ENCODE measurements at places on chromosomes 4 and X.
A peak's percentile ranks its signal among the peaks of the same experiment; 100 is the strongest.

- no peak for DNase-seq
Measured at GRCh38 chrX:128436397-128437103, 384.3 kb upstream of the ACTRT1 start.

- peak; percentile 73 for DNase-seq
Measured at GRCh38 chr4:617644-618641, 7.4 kb upstream of the PDE6B start.

GRCh38 chr4:56684320-56685050 is 3.4 kb upstream of the HOPX start:
- no peak for DNase-seq

DNA sequence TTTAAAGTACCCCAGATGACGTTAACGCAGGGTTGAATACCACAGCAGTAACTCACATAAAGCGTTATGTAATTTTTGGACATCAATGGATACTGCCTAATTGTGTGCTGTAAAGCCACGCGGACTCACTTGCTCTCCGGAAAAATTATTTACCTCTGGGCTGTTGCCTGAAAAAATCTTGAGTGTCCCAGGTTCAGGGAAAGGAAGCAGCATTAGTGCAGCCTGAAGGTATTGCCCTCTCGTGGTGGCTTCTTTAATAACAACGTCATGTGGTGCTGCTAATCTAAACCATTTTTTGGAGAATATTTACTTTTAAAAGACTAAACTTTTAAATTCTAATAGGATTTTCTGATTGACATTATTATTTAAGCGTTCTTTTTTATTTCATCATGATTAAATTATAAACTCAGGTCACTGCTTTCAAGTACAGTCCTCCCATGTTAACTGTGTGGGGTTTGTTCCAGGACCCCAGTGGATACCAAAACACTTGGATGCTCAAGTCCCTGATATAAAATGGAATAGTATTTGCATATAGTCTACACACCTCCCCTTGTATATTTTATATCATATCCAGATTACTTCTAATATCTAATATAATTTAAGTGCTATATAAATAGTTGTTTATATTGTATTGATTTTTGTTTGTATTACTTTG is 384.8 kb downstream of the FAM133A start:
- peak; percentile 34 for DNase-seq

- DNase-seq = no peak
Measured at GRCh38 chr4:161991811-161992210, 172.0 kb downstream of the FSTL5 start.

- DNase-seq = no peak
Measured at GRCh38 chr4:88027611-88028608, 20.5 kb downstream of the PKD2 start.

DNA sequence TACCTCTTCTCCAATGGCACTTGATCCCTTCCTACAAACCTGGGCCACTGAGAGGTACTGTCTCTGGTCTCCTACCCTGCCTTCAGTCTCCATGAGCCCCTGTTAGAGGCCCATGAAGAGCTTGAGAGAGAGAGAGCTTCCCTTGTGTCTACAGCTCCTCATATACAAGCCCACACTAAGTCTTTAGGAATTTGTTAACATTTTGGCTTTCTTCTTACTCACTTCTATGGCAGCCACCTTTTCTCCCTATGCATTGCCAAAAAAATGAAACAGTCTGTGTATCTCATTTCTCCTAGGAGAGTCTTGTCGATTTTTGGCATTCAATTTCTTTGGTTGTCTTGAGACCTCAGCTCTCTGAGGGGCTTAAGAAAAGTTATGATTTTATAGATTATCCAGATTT is 90.9 kb upstream of the LNX1 start:
- no peak for DNase-seq

GRCh38 chr4:108884596-108884995 is 121.7 kb upstream of the ETNPPL start:
- no peak for DNase-seq

DNA sequence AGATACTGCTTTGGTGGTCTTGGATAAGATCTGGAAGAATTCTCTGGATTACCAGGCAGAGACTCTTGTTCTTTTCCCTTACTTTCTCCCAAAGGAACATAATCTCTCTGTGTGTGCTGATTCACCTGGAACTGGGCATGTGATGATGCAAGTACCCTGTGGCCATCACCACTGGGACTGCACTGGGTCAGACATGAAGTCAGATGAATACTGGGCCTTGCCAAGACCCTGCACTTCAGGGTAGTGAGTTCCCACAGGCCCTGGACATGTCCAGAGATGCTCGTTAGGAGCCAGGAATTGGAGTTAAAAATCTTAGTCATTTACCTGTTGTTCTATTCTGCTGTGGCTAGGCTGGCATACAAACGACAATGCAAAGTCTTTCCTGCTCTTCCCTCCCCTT is 290.1 kb upstream of the BMP3 start:
- DNase-seq = no peak

DNA sequence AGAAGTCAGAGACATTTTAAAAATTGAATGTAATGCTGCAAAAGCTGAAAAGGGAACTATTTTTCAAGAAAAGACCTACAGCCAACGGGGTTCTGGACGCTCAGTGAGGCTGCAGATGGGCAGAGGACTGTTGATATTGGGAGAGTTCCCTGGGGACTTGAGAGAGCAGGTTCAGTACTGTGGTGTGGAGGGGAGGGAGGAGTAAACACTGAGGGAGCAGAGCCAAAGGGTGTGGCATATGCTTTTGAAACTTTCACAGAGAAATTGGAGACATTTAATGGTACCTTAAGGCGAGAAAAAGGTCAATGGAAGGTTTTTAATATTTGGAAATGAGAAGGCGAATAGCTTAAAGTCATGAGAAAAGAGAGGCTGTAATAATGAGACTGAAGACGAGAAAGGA is 62.2 kb upstream of the GPM6A start:
- DNase-seq = no peak

- DNase-seq = peak; percentile 34
Measured at GRCh38 chr4:158170691-158171561, 1.9 kb downstream of the GASK1B start.

DNA sequence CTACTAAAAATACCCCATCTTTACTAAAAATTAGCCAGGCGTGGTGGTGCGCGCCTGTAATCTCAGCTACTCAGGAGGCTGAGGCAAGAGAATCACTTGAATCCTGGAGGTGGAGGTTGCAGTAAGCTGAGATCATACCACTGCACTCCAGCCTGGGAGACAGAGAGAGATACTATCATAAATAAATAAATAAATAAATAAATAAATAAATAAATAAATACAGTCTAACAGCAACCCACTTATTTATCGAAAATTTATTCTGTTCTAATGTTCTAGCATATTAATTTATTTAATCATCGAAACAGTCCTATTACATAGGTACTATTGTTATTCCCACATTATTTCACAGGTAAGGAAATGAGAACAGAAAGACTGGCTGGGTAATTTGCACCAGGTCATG is 18.2 kb upstream of the TXK start:
- DNase-seq = no peak

DNA sequence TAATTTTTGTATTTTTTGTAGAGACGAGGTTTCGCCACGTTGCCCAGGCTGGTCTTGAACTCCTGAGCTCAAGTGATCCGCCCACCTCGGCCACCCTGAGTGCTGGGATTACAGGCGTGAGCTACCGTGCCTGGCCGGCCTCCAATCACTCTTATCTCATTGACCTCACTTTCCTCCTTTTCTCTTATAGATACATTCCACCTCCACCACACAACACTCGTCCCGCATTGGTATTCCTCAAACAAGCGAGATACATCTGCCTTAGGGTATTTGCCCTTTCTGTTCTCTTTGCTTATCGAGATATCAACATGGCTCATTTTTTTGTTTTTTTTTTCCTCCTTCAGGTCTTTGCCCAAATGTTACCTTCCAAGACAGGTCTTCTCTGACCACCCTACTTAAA is 1.8 kb upstream of the PRPS1 start:
- no peak for DNase-seq

DNA sequence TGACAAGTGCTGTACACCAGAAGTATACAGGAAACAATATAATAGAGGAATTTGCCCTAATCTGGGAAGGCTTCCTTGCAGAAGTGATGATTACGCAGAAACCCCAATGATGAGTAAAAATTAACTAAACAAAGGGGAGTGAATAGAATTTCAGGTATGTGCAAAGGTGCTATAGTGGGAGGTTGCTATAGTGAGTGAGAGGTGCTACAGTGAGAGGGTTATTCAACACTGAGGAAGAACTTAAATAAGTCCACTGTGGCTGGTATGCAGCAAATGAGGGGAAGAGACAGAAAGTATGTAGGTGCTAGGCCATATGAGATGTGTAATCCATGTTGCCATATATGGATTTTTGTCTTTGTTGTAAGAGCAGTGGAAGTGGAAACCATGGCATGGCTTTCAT is 69.5 kb downstream of the TRIM2 start:
- no peak for DNase-seq

- DNase-seq = no peak
Measured at GRCh38 chr4:56317749-56318148, 69.5 kb downstream of the AASDH start.

- no peak for DNase-seq
Measured at GRCh38 chr4:20383969-20384368, 132.3 kb downstream of the SLIT2 start.

- DNase-seq = peak; percentile 74
Measured at GRCh38 chr4:40395908-40396793, 61.0 kb downstream of the CHRNA9 start.

DNA sequence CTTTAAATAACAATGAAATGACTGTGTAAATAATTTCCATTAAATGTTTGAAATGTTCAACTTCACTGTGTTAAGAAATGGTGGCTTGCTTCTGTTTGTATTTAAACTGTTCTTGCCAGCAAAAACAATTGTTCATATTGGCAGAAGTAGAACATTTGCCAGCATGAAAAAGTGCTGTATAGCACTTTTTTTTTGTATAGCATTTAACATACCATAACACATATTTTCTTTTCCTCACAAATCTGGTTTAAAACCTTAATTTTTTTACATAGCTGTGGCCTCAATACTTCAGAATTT is 94.1 kb downstream of the COX18 start:
- no peak for DNase-seq

DNA sequence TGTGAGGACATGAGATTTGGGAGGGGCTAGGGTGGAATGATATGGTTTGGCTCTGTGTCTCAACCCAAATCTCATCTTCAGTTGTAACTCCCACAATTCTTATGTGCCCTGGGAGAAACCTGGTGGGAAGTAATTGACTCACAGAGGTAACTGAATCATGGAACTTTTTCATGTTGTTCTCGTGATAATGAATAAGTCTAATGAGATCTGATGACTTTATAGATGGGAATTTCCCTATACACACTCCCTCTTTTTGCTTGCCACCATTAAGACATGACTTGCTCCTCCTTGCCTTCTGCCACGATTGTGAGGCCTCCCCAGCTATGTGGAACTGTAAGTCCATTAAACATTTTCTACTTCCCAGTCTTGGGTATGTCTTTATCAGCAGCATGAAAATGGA is 253.2 kb upstream of the GK2 start:
- DNase-seq = no peak

GRCh38 chr4:25943805-25944204 is 29.8 kb downstream of the SMIM20 start:
- no peak for DNase-seq

GRCh38 chr4:25950461-25951389 is 36.7 kb downstream of the SMIM20 start:
- DNase-seq = no peak

GRCh38 chrX:23900220-23900797 is 7.4 kb downstream of the APOO start:
- DNase-seq = no peak

- DNase-seq = no peak
Measured at GRCh38 chr4:159269956-159270355, 167.1 kb downstream of the RAPGEF2 start.

DNA sequence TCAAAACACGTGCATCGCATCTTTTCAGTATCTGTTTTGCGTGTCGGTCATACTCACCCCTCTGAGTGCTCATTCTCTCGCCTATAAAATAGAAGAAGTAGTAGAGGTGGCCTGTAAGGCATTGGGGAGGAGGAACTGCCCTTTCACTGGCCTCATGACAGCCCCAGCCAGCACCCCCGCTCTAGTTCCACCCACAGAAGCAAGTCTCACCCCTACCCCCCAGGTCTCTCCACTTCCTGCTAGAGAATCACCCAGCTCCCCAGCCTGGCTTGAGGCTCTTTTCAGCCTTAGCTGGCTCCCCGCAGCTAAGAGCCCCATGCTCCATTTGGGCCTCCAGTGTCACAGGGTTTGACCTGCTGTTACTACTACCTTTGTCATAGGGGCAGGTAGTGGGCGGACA is 11.8 kb downstream of the HDAC6 start:
- no peak for DNase-seq

- no peak for DNase-seq
Measured at GRCh38 chr4:3745886-3746656, 20.1 kb upstream of the ADRA2C start.

DNA sequence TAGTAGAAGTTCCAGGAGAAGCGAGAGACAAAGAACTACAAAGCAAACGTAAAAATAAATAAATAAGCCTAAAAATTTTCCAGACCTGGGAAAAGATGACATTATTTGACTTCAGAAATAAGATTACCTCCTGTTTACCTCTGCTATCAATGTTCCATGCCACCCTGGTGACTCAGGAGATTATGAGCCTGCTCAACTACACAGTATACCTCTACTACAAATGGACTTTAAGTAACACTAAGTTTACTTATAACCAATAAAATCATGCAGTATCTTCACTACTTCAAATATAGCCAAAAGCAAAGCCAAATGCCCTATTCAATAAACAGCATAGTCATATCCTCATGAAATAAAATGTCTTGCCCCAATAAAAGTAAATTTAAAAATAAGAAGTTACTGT is 105.4 kb downstream of the CYLC1 start:
- no peak for DNase-seq

GRCh38 chrX:129823522-129823921 is 20.2 kb downstream of the ZDHHC9 start:
- DNase-seq = no peak

- no peak for DNase-seq
Measured at GRCh38 chr4:26464420-26465095, 25.7 kb downstream of the CCKAR start.

DNA sequence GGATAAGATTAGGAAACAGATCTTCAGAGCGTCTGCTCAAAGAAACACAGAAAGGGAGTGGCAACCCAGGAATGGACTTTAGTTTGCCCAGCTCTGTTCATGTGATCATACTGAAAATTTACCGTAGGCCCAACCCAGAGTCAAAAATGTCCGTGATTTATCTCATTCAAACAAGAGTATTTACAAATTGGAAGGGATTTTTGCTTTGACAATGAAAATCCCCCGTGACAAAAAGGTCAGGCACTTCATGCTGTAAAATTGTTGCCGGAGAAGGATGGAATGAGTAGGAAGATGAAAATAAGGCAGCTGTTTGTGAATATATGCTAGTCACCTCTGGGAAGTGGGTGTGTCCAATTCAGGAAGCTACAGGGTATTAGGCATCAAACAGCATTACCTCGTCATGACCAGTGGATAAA is 1.2 kb downstream of the SULT1B1 start:
- DNase-seq = no peak

DNA sequence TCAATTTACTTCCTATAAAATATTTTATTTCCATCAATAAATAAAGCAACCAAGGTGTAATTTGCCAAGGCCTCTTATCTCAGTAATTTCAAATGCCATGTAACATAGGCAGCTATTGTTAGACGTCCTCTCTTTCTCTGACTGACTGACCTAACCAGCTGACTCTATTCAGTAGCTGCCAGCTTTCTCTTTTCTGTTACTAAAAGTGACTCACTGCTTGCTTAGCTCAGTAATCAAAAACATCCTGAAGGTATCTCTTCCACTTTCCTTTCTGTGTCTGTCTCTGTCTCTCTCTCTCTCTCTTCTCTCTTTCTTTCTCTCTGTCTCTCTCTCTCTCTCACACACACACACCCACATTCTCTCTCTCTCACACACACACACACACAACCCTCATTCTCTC is 134.2 kb downstream of the SPOCK3 start:
- DNase-seq = no peak

- DNase-seq = no peak
Measured at GRCh38 chrX:110722135-110722534, 73.5 kb downstream of the CHRDL1 start.
